ENCODE measurements at places on chromosomes 7 and 10. TPM values are rescaled to one million over a fixed set of nuclear protein-coding genes. Genes with fewer than 3 reads are reported as not detected.
A peak's percentile ranks its signal among the peaks of the same experiment; 100 is the strongest.

DNA sequence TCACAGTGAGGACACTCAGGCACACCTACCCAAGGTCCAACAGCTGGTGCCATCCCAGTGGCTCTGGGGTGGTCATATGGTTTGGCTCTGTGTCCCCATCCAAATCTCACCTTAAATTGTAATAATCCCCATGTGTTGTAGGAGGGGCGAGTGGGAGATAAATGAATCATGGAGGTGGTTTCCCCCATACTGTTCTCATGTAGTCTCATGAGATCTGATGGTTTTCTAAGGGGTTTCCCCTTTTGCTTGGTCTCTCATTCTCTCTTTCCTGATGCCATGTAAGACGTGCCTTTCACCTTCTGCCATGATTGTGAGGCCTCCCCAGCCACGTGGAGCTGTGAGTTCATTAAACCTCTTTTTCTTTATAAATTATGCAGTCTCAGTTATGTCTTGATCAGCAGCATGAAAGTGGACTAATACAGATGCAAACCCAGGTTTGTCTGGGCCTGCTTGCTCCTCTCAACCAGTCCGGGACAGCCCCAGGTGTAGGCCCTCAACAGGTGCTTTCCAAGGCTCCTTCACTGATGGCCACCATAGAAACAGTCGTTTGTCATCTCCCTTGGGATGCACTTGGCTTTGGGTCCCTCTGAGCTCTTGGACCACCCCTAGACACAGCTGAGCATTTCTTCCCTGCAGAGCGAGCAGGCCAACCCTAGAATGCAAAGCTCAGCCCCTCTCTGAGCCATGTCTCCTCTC lies 101.3 kb upstream of the CTBP2 start:
- H3K4me1 ChIP-seq, result no peaks in the 10 kb centered on the region

DNA sequence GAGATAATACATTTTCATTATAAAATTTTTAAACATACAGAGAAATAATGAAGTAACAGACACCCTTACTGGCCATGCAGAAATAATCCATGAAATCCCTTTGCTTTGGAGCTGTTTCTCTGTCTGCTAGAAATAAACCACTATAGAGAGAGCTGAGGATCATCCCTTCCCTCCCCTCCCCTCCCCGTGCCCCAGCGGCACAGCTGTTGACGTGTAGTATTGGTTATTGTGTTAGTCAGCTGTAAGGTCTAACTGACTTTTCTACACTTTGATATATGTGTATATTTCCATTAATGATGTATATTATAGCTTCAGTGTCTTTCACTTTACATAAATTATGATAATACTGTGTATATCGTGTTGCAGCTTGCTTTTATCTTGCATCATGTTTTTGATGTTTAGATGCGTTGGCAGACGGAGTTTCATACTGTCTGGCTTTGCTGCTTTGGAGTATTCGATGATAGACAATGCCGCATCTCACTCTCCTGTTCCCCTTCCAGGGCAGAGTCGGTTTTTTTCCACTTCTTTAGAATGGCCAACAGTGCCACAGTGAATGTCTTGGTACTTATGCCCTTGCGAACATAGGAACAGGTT lies 27.4 kb upstream of the GRID1 start:
- H3K36me3 ChIP-seq, result no peaks in the 10 kb centered on the region
- H3K27me3 ChIP-seq, result peaks cover 5% of the 10 kb centered on the region
- H3K4me1 ChIP-seq, result peaks cover 10% of the 10 kb centered on the region
- H3K4me3 ChIP-seq, result no peak overlapping the region
- no peak overlapping the region for H3K27ac ChIP-seq

DNA sequence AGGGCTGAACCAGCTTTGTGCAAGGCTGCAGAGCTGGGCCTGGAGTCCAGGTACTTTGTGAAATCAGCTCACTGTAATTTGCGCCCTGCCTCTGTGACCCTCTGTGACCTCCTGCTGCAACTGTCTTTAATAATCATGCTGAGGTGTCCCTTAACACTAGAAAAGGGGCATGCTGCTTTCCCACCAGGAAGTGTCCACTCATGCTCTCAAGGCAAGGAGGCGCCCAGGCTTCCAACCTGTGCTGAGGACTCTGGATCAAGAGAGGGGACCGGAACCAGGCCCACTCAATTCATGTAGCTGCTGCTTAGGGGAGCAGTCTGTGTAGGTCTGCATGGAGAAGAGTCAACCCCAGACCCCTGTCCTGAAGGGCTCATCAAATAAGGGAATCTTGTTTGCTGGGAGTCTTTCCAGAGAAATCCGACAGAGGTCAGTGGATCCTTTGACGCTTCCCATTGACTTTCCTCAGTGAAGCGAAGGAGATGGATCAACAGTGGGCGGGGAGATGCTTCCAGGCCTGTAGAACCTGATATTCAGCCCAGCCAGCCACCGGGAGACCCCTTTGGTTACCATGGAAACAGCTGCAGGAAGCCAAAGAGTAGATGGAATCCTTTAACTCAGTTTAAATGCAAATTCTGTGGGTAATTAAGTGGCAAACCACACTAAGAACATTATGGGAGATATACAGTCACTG lies 945.9 kb downstream of the GRID1 start:
- DNase-seq, result no peak
- H3K27me3 ChIP-seq, result no peaks in the 10 kb centered on the region

DNA sequence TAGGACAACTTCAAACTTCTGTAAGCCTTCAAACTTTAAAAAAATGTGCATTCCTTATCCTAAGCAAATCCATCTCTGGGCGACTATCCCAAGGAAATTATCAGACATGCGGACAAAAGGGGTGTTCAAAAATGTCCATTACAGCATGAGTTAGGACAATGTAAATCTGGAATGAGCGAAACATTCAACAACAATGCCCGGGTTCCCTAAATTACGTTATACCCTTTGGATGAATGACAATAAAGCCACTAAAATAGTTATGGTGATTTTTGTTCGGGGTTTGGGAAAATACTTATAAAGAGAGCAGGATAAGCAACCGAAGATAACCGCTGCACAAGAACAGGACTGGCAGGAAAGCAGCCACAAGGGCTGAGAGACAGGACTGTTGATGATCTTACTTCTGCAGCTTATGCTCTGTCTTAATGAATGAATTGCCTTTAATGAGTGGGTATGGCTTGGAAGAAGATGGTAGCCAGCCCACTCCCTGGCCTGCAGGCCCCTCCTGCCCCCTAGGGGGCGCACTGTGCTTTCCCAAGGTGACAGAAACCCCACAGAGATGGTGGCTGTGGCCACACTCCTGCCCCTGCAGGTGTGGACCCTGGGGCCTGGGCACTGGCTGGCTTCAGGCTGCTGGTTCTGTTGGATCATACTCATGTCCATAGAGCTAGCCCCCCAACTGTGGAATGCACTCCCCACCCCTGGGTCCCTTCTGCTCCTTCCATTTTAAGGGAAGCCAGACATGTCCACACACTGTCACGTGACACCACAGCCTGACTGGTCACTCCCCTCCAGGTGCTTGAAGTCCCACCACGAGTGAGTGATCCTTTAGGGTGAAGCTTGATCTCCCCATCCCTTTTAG lies 45.0 kb downstream of the ZCCHC24 start:
- H3K36me3 ChIP-seq, result no peaks in the 10 kb centered on the region
- peaks cover 4% of the 10 kb centered on the region for H3K4me1 ChIP-seq
- peaks cover 2% of the 10 kb centered on the region for H3K27me3 ChIP-seq
- DNase-seq, result peak; percentile 82

Gene CLDN3
- not detected for total RNA-seq

Gene UTF1
- total RNA-seq, result not detected

Gene PNLIPRP1
- total RNA-seq, result not detected

GRCh38 chr7:8389593-8390261 lies 43.7 kb upstream of the NXPH1 start:
- peaks cover 6% of the 10 kb centered on the region for H3K4me1 ChIP-seq
- peaks cover 11% of the 10 kb centered on the region for H3K27me3 ChIP-seq
- no peak overlapping the region for H3K4me3 ChIP-seq
- H3K36me3 ChIP-seq, result no peaks in the 10 kb centered on the region
- H3K27ac ChIP-seq, result no peak overlapping the region
